ENCODE measurements at places on chromosomes 4 and X. TPM values are rescaled to one million over a fixed set of nuclear protein-coding genes. Genes with fewer than 3 reads are reported as not detected.

Gene DUSP21
- not detected for polyA plus RNA-seq

Gene ADH4
- 1.1 TPM for polyA plus RNA-seq

Gene NAP1L3
- 11.5 TPM for polyA plus RNA-seq

Gene GPR50
- polyA plus RNA-seq = not detected

Gene NXF2B
- polyA plus RNA-seq = 0.81 TPM

Gene CITED1
- polyA plus RNA-seq = 4.2 TPM

Gene HUWE1
- 176 TPM for polyA plus RNA-seq

Gene TMEM154
- 1.1 TPM for polyA plus RNA-seq

Gene DCTD
- 110 TPM for polyA plus RNA-seq

Gene REELD1
- 0.50 TPM for polyA plus RNA-seq

Gene SATL1
- 0.92 TPM for polyA plus RNA-seq

Gene CMC4
- polyA plus RNA-seq = 8.0 TPM

Gene MAGEE1
- 6.3 TPM for polyA plus RNA-seq

Gene RPL10
- 2,952 TPM for polyA plus RNA-seq

Gene UGT2B11
- 5.1 TPM for polyA plus RNA-seq

Gene HHIP
- 2.2 TPM for polyA plus RNA-seq

Gene SSX5
- polyA plus RNA-seq = not detected

Gene ETDA
- 0.50 TPM for polyA plus RNA-seq

Gene CENPVL1
- polyA plus RNA-seq = 0.20 TPM

Gene SHROOM4
- 21.8 TPM for polyA plus RNA-seq

Gene ANAPC4
- polyA plus RNA-seq = 60.7 TPM

Gene GIMD1
- polyA plus RNA-seq = not detected

Gene ETDB
- polyA plus RNA-seq = 0.35 TPM

Gene HTR2C
- polyA plus RNA-seq = 0.98 TPM

Gene THAP9
- 10.8 TPM for polyA plus RNA-seq

Gene ATOH1
- polyA plus RNA-seq = not detected

Gene SPANXD
- polyA plus RNA-seq = not detected

Gene CACNA1F
- polyA plus RNA-seq = 0.33 TPM

Gene SMIM20
- polyA plus RNA-seq = 45.6 TPM

Gene DNASE1L1
- polyA plus RNA-seq = 14.7 TPM

All from renal pelvis (tissue), 12 donors.